B cell (primary cell): ENCODE measurements at places on chromosomes 6 and 20. TPM values are rescaled to one million over a fixed set of nuclear protein-coding genes. Genes with fewer than 3 reads are reported as not detected.
A peak's percentile ranks its signal among the peaks of the same experiment; 100 is the strongest.

BPIFB1 gene
- not detected in 2 replicates for polyA plus RNA-seq

TP53TG5 gene
- polyA plus RNA-seq: not detected in 2 replicates

C4A gene
- 9.0 and 9.9 TPM in 2 replicates for polyA plus RNA-seq

LY86 gene
- polyA plus RNA-seq: 90.2 and 98.9 TPM in 2 replicates

DNA sequence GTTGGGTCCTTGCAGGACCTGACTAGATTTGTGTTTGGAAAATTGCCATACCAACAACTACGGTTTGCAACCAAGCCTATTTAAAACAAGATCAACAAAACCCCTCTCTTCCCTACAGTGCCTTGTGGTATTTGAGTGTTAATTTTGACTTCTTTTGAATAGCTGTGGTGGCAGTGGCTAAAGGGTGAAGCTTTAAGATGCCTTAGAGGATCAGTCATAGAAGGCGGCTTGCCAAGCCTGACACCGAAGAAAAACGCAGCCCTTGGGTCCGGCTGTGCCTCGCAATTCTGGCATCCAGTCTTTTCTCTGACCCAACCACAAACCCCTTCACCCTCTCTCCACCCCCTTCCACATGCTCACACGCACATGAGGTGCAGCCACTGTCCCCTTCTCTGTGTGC, 32.6 kb downstream of the BMP6 start:
- no peak for DNase-seq

- DNase-seq: no peak
These were observed 7.5 kb downstream of the APMAP start for GRCh38 chr20:24984961-24985640.

- DNase-seq: no peak
These were observed 18.4 kb upstream of the MCM9 start for GRCh38 chr6:118953391-118953790.

DNA sequence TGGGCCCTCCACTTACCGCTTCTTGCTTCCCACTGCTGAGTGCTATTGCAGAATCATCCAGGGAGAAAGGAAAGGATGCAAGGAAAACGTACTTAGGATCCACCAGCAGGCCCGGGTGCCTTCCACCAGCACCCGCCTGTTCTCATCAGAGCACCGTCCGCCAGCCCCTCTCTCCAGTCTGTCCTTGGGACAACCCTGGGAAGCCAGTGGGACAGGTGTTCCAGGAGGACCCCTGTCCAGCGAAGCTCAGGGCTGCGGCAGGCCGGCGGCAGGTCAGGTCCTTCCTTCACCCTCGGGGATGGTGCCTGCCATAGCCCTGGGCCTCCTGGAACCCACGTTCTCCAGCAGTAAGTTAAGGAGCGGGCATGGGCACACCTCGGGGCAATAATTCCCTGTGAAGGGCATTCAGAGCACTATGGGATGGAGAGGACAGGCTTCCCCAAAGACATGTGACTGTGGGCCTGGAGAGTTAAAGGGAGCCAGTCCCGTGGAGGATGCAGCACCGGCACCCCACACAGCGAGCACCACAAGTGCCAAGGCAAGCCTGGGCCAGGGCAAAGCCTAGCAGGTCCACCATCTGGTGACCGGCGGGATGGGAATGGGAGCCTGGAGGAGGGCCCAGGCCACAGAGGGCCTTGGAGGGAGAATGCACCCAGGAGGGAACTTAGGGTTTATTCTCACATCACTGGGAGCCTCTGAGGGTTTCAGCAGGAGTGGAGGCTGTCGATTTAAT, 396.7 kb downstream of the TAF4 start:
- DNase-seq: no peak

GRCh38 chr20:35269055-35269781, 8.7 kb downstream of the MMP24OS start:
- DNase-seq: peak; percentile 55

GRCh38 chr20:16819483-16819882, 71.3 kb downstream of the OTOR start:
- no peak for DNase-seq

GRCh38 chr6:118864341-118865099, 29.4 kb upstream of the ASF1A start:
- no peak for DNase-seq

GRCh38 chr6:15515660-15516375, 147.0 kb downstream of the DTNBP1 start:
- no peak for DNase-seq

DNA sequence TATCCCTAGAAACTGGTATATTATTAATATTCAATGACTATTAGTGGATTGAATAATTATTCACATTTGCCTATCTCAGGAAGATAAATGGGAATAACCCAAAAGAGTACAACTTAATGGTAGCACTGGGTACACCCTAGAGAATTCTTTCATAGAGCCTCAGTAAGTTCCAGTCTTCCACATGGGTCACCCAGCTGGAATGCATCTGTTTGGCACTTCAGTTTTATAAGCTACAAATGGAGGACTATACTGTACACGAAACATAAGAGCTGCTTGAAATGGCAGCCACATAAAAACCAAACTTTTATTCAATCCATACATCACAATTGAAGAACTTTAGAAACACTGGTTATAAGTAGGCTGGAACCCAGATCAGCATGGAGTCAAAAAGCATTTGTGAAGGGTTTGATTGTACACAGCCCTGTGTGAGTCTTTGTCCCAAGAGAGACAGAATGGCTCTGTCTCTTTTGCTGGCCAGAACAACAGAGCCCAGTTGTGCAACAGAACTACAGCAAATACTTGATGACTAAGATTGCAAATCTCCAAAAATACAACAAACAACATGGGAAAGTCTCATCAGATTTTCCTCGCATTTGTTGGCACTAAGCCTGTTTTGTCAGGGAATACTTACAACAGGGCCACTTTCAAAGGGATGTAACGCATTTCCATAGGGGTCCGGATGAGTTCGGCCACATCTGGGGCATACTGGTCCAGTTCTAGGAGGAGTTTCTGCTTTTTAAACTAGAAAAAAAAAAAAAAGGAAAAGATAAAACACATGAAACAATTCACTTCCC, 39.5 kb downstream of the PIGU start:
- DNase-seq: no peak

- no peak for DNase-seq
These were observed 50.3 kb downstream of the RRBP1 start for GRCh38 chr20:17631576-17632319.
